ENCODE measurements at places on chromosomes 7 and 10.

GRCh38 chr7:66921918-66922486 is 977 bp downstream of the TMEM248 start:
- no peak for DNase-seq

DNA sequence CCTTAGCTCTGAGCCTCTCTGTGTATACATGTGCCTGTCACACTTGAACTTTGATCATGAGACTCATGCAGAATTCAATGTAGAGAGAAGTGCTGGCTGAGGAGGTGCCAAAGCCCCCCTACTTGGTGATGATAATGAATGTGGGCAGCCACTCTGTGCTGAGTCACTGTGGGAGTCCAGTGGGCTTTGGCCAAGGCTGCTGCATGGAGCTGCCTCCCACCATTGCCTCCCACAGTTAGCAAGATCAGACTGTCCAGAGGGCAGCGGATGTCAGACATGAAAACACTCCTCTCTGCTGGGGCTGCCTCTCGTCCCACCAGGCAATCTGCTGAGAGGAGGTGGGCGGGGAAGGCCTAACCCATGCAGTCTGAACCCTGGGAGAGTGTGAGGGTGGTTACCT is 180.3 kb downstream of the SH2D4B start:
- DNase-seq: no peak

DNA sequence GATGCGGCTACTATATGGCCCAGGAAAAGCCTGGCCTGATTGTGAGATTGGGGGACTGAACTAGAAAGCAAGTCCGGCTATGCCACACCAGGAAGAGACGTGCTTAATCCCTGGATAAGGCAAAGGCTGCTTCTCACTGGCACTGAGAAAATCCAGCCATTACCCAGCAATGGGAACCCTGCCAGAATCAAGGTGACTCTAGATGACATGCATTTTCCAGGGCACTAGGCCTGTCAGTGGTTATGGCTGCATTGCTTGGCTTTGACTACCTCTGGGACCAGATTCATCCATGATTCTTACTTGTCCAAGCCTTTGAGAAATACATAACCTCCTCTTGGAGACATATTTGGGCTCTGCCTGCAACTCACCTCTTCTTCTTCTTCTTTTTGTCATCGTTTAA is 317.2 kb downstream of the GRID1 start:
- DNase-seq: no peak

GRCh38 chr7:100266576-100267354 is 40.7 kb upstream of the SPDYE3 start:
- no peak for DNase-seq

DNA sequence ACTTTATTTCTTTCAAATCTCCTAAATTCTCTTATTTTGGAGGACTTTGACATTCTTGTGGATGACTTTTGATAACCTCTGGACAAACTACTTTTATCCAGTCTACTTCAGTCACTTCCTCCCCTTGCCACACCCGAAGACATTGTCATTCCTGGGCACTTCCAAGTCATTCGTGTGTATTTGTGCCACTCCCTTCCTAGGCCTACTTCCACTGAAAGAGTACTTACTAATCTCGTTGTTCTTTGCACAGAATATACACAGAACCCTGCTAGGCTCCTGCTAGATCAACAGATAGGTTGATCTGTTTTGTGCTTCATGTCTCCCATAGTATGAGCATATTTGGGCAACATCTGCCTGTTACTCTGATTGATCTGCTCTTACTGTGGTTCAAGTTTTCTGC is 355.4 kb downstream of the HGF start:
- no peak for DNase-seq

DNA sequence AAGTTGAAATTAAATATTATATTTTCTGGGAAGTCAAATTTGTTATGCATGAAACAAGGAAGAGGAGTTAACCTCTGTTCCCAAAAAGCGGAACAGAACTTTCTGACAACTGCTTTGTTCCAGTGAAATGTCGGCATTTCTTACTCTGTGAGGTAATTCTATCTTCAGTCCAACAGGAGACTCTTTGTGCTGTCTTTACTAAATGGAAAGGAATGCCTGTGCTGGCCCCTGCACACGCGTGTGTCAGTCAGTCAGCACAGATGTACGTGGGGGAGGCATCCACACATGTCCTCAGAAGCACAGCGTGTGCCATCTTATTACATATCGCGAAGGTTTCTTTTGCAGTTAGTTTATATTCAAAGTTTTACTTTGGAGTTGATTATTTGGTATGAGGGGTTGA is 37.5 kb downstream of the NET1 start:
- no peak for DNase-seq

DNA sequence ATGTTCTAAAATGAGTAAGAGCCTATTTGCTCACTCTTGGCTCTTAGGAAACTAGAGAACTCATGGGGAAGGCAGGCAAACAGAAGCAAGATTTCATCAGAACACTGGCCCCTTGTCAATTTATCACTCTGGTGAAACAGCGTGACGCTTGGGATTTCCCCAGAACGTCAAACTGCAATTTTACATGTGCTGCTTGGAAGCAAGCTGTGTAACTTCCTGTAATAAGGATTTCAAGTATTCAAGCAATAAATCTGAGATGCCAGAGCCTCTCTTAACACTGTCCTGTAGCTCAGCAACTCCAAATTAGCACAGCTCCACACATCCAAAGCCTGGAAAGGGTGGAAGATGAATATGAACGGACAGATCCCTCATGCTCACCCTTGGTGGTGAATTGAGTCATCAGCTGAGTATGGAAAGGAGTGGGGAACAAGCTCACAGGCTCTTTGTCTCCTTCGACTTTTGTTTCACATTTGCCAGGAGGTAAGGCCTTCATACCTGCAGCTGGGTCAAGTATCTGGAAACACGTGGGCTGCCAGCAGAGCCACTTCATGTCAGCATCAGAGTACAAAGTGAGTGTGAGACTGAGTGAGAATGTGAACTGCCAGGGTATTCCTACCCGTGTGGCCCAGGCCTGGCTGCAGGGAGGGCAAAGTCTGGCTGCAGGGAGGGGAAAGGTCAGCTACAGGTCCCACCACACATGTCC is 140.4 kb upstream of the NAMPT start:
- peak; percentile 90 for DNase-seq

- no peak for DNase-seq
These were observed 260.5 kb downstream of the PRPF18 start for GRCh38 chr10:13847201-13847631.

- peak; percentile 56 for DNase-seq
These were observed 15.6 kb downstream of the LYZL1 start for GRCh38 chr10:29304264-29304994.

DNA sequence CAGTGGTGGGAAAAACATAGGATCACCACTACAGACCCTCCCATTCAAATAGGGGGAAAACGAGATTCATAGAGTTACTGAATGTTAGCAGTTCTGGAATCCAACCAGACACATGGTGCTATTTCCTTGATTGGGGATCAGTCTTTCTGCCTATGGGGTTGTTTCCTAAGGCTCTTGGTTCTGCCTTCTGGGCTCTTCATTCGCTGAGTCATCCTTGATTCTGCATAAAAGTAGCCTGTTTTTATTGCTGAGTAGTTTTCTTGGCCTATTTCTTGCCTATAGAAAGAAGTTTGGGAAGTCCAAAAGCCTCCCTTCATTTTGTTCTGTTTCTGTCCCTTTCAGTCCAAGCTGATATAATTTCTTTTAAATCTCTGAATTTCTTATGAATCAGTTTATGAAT is 99.3 kb upstream of the OIT3 start:
- no peak for DNase-seq

GRCh38 chr7:109322833-109323232 is 753.2 kb downstream of the DNAJB9 start:
- DNase-seq: no peak

DNA sequence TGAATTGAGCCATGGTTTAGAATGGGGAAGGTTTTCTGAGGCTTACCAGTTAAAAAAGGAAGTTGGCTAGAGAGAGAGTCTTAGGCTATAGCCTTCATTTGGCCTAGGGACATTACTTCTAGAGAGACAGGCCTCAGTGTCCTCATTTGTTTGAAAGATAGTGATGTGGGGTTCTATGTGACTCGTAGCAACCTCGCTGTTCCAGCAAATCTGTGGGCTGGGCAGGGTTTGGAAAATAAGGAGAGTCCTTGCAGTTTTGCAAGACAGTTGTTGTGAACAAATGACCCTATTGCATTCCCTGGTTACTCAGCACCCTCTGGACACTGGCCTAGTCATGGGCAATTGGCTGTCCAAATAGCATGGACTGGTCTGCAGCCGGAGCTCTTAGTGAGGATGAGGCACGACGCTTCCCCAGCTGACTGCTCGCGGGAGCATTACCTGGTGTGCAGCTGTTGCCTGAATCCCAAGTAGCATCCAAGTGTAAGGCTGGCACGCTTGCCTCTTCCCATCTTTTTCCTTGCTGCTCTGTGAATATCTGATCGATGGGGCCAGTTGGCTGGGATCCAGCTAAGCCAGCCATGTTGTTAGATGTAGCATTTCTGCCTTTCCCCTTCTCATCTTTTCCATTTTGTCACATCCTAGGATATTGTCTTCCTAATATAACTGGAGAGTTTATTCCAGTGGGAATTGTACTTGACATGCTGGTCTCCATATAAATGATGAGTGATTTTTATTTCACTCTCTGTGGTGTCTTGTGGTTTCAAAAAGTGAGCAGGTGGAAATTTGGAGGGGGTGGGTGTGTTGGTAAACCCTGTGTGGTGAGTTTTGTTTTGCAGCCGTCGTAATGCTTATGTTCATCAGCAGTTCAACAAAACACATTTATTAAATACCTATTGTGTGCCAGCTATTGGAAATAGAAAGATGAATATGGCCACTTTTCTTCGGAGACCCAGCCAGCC is 99.8 kb downstream of the SND1 start:
- no peak for DNase-seq

GRCh38 chr10:72260976-72261783 is 12.5 kb upstream of the DDIT4 start:
- DNase-seq: peak; percentile 56

GRCh38 chr10:69579464-69580060 is 6.3 kb upstream of the NEUROG3 start:
- DNase-seq: no peak

- DNase-seq: no peak
These were observed 10.2 kb downstream of the CLIP2 start for GRCh38 chr7:74299401-74299800.

GRCh38 chr10:95229724-95230627 is 35.9 kb downstream of the ACSM6 start:
- peak; percentile 100 for DNase-seq

DNA sequence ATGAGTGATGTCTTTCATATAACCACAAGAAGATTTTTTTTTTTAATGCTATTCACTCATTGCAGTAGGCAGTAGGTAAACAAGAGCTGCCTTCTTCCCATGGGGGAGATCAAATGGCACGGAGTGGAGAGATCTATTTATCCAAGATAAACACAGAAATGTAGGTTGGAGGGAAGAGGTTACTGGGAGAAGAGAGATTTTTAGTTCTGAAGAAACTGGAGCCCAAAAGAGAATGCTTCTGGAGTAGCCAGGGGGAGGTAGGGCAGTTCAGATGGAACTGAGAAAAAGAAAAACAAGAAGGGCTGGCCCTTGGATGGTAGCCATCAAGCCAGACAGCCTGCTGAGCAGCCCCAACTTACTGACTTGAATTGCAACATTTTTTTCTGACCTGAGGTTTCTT is 270.1 kb upstream of the TPK1 start:
- no peak for DNase-seq

- no peak for DNase-seq
These were observed 376.4 kb upstream of the IGFBP3 start for GRCh38 chr7:46297515-46297914.

DNA sequence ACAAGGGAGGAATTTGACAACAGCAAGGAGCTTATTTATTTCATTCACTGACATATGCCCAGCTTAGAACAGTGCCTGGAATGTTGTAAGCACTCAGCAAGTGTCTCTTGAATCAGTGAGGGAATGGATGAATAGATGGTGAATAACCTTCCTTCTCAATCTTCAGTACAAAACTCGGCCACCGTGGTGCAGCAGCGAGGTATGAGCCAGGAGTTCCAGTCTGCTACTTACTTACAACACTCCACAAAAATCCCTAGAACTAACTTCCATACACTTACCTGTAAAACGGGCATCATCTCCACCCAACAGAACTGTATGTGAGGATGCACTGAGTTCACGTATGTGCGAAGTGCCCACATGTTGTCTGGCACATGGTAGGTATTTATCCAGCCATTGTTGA is 237.4 kb downstream of the WDR11 start:
- DNase-seq: no peak

- DNase-seq: no peak
These were observed 33.0 kb upstream of the SLC25A13 start for GRCh38 chr7:96354881-96355280.

- DNase-seq: no peak
These were observed 8.3 kb downstream of the GPR85 start for GRCh38 chr7:113078331-113078730.

GRCh38 chr7:41277561-41277960 is 425.3 kb downstream of the INHBA start:
- no peak for DNase-seq

GRCh38 chr10:75772153-75772887 is 340.9 kb downstream of the LRMDA start:
- DNase-seq: no peak

DNA sequence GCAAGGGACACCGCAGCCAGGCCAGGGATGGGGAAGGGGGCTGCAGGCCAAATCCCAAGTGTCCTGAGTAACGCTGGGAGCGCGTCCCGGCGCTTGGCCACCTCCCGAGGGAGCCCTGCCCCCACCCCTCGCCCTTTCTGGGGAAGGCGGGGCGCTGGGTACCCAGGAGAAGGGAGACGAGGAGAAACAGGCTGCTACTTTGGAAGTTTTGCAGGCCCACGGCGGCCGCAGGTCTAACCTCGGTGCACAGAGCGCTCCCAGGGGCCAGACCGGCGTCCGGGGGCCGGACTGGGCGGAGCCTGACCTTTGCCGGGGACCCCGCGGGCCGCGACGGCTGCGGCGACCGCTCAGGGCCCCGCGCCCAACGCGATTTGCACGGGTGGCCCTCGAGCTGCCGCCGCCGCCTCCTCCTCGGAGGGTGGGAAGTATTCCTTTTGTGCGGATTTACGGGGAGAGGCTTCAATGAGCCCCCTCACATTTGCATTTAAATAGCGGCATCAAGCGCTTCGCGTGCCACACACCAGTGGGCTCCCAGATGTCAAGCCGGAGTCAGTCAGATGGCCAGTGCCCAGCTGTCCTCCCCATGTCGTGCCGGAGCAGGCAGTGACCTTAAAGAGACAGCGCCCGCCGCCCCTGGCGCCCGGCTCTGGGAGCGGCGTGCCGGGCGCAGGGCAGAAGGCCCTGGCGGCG is 3.0 kb upstream of the EBF3 start:
- DNase-seq: no peak

- DNase-seq: no peak
These were observed 213.1 kb downstream of the TPK1 start for GRCh38 chr7:144622745-144623144.

- DNase-seq: no peak
These were observed 199.9 kb downstream of the KCND2 start for GRCh38 chr7:120472892-120473291.

GRCh38 chr10:78341953-78342614 is 308.4 kb downstream of the RPS24 start:
- no peak for DNase-seq

DNA sequence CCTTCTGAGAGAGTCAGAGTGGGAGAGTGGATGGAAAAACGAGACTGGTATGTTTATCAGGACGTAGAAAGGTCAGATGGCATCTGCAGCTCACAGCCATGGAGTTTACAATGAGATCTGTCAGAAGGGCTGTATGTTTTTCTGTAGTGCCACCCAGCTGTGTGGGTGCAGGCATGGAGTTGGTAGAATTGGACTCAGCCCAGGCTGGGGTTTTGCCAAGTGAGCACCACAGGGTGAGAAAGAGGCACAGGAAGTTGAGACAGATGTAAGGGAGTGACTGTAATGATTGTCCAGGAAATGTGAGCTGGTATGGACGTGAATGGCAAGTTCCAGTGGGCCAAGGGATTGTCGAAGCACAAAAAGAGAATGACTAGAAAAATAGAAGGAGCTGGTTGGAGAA is 9.1 kb upstream of the ZYX start:
- DNase-seq: peak; percentile 24

GRCh38 chr7:101896941-101897340 is 79.5 kb downstream of the CUX1 start:
- DNase-seq: no peak
